ENCODE measurements at places on chromosomes 3 and 15. TPM values are rescaled to one million over a fixed set of nuclear protein-coding genes. Genes with fewer than 3 reads are reported as not detected.

GRCh38 chr3:120649830-120650233, 32.2 kb downstream of the HGD start:
- peak overlapping the region; percentile 75 for H3K27ac ChIP-seq

DNA sequence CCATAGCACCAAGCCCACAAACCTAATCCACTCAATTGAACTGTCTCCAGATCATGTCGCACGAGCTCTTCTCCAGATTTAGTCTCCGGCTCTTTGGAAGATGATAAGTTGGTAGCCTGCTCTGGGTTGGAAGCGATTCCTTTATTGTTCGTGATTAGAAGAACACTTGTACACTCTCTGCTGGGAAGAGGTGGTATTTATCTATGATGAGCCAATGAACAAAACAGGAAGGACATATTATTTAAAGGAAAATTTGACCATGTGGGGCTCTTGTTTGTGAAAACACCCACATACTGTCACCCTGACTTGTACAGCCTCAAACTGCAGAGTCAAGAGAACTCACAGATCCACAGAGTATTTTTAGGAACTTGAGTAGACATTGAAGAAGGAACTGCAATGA, 54.4 kb downstream of the MYZAP start:
- H3K27ac ChIP-seq: no peak overlapping the region
- H3K36me3 ChIP-seq: no peaks in the 10 kb centered on the region
- no peaks in the 10 kb centered on the region for H3K27me3 ChIP-seq
- no peak overlapping the region for H3K4me3 ChIP-seq

SUSD5 gene
- 2.3 TPM for total RNA-seq

GRCh38 chr3:141942006-141942405, 65.6 kb downstream of the ATP1B3 start:
- H3K4me3 ChIP-seq: no peak overlapping the region
- H3K27me3 ChIP-seq: no peaks in the 10 kb centered on the region
- no peaks in the 10 kb centered on the region for H3K36me3 ChIP-seq
- peak overlapping the region; percentile 78 for H3K27ac ChIP-seq

SIDT1 gene
- 0.90 TPM for total RNA-seq

CHRNA7 gene
- total RNA-seq: 4.0 TPM

STAB1 gene
- 4.6 TPM for total RNA-seq

SLC35A5 gene
- total RNA-seq: 52.9 TPM

- H3K36me3 ChIP-seq: no peaks in the 10 kb centered on the region
- no peak for DNase-seq
- H3K27ac ChIP-seq: no peak overlapping the region
These were observed 277.4 kb downstream of the EPHB1 start for GRCh38 chr3:135072431-135072830.

SV2B gene
- 0.56 TPM for total RNA-seq

DNA sequence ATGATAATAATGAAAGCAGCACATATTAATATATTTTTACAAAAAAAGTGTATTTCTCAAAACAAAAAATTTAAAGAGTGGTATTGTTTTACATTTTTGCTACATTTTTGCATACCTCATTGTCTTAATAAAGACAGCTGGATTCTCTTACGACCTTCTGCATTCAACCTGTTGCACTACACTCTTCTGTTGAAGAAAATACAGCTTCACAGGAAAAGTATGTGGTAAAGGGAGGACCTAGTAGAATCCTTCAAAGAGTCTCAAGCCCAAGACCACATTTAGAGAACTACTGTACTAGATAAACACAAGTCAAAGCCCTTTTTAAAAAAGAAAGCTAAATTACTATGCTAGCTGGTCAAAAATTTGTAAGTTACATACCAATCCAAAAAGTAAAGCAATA, 7.9 kb downstream of the ZNF280D start:
- H3K4me3 ChIP-seq: no peak overlapping the region
- DNase-seq: no peak
- H3K4me1 ChIP-seq: no peaks in the 10 kb centered on the region
- no peaks in the 10 kb centered on the region for H3K36me3 ChIP-seq
- no peaks in the 10 kb centered on the region for H3K27me3 ChIP-seq

GRCh38 chr3:126912491-126913195, 70.3 kb upstream of the PLXNA1 start:
- no peaks in the 10 kb centered on the region for H3K27me3 ChIP-seq
- no peaks in the 10 kb centered on the region for H3K36me3 ChIP-seq
- no peak for DNase-seq

RPS17 gene
- 2,046 TPM for total RNA-seq

TUSC7 gene
- total RNA-seq: not detected

DNA sequence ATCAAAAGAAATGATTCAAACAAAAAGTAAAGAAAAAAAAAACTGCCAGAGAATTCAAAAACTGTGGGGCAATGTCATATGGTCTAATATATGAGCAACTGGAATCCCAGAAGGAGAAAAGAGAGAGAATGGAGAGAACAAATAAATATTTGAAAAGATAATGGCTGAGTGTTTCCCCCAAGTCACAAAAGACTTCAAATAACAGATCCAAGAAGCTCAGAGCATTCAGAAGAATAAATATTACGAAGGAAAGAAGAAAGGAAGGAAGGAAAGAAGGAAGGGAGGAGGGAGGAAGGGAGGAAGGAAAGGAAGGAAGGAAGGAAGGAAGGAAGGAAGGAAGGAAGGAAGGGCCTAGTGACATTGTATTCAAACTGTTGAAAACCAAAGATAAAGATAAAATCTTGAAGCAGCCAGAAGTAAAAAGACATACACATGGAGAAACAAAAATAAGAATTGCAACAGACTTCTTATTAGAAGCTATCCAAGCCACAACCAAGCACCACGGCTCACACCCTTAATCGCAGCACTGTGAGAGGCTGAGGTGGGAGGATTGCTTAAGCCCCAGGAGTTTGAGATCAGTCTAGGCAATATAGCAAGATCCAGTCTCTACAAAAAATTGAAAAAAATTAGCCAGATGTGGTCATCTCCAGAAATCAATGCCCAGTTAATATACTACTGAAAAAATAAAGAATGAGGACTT, 118.9 kb upstream of the IGSF10 start:
- no peaks in the 10 kb centered on the region for H3K27me3 ChIP-seq
- H3K4me3 ChIP-seq: no peak overlapping the region
- no peaks in the 10 kb centered on the region for H3K36me3 ChIP-seq

- no peaks in the 10 kb centered on the region for H3K36me3 ChIP-seq
- H3K27me3 ChIP-seq: peaks cover 37% of the 10 kb centered on the region
- H3K4me3 ChIP-seq: no peak overlapping the region
- no peak for DNase-seq
These were observed 72.9 kb downstream of the ANXA2 start for GRCh38 chr15:60324706-60325438.

DNA sequence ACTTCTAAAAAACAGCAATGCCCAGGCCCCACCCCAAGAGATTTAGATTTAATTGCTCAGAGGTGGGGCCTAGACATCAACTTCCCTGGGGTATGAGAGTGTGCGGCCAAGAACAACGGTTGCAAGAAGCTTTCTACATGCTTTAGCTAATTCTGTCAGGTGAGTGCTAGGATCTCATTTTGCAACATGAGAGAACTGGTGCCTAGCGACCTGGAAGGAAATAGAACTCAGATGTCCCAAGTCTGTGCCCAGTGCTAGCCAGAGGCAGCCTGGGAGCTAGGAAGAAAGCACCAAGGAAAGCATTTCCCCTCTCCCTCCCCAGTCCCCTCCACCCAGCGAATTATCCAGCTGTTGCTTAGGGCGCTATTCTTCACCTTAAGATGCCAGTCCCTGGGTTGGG, 22.9 kb upstream of the HRH1 start:
- no peaks in the 10 kb centered on the region for H3K27me3 ChIP-seq
- H3K27ac ChIP-seq: no peak overlapping the region
- DNase-seq: no peak
- no peaks in the 10 kb centered on the region for H3K4me1 ChIP-seq

- H3K4me3 ChIP-seq: no peak overlapping the region
- DNase-seq: no peak
- no peaks in the 10 kb centered on the region for H3K27me3 ChIP-seq
- H3K36me3 ChIP-seq: no peaks in the 10 kb centered on the region
- H3K4me1 ChIP-seq: no peaks in the 10 kb centered on the region
These were observed 304.1 kb upstream of the MME start for GRCh38 chr3:154775821-154776548.

GRCh38 chr3:100838157-100838556, 128.9 kb downstream of the TFG start:
- H3K27me3 ChIP-seq: no peaks in the 10 kb centered on the region
- DNase-seq: no peak
- H3K4me1 ChIP-seq: no peaks in the 10 kb centered on the region
- H3K4me3 ChIP-seq: no peak overlapping the region
- H3K36me3 ChIP-seq: no peaks in the 10 kb centered on the region
